Activated T-cell treated with anti-CD3 and anti-CD28 coated beads for 1 hour (primary cell): ENCODE measurements at places on chromosomes 3 and 15.

DNA sequence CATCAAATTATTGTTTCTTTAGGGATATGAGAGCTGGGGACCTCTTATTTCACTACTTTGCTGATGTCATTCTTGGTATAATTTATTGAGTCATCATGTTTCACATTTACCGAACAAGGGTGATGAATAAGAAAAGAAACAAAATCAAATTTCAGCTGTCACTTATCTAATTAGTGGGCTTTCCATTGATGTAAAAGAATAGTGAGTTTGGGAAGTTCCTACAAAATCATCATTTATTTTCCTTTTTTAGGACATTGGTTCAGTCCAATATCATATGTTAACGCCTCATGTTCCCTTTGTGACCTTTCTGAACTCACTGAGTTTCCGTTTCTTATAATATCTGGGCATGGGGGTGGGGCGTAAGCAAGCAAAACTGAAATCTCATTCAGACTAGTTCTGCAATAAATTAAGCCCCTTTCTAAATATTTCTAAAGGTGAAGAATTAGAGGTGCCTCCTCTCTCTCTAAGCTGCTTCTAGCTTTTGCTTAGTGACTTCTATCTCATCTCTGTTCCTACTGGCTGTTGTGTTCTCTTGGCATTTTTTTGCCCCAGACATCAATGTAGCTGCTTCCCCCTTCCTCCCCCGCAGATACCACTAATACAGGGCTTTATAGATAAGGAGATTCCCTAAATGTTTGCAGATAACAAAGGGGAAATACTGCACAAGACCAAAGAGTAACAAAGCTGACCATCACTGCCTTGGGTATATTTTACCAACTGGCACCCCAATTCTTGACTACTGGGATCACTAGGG is 238.0 kb upstream of the CTNNB1 start:
- no peak for DNase-seq

- DNase-seq = no peak
Measured at GRCh38 chr3:145219355-145220235, 941.4 kb downstream of the PLOD2 start.

- DNase-seq = no peak
Measured at GRCh38 chr3:196227629-196228493, 11.5 kb downstream of the SLC51A start.

DNA sequence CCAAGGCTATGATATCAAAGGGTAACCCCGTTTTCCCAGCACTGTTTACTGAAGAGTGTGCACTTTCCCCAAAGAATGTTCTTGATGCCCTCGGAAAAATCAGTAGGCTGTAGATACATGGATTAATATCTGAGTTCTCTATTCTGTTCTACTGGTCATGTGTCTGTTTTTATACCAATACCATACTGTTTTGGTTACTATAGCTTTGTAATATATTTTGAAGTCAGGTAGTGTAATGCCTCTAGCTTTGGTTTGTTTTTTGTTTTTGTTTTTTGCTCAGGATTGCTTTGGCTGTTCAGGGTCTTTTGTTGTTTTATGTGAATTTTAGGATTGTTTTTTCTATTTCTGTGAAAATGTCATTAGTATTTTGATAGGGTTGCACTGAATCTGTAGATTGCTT is 95.1 kb downstream of the PLD1 start:
- no peak for DNase-seq

GRCh38 chr3:184471439-184471838 is 90.1 kb upstream of the EPHB3 start:
- no peak for DNase-seq

DNA sequence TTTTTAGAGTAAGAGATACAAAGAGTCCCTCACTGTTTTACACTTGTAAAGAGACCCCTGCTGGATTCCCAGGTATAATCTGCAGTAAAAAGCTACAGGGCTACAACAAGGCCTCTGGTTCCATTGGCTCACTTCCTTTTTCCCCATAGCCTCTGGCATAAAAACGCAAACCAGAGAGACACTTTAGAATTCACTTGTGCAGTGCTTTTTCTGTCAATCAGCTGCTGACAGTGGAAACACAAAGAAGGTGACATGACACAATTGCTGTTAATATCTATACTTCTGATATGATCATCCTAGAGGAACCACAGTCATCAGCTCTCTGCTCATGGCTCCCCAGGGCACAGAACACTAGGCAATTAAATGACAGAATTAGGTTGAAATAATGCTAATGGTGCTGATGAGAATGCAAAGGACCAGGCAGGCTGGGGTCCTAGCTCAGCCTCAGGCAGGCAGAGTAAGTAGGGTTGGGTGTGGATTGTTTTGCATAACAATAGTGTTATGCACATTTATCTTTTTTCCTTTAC is 667.9 kb upstream of the CFAP20DC start:
- no peak for DNase-seq

- DNase-seq = no peak
Measured at GRCh38 chr3:128033102-128033501, 19.1 kb upstream of the SEC61A1 start.

- DNase-seq = no peak
Measured at GRCh38 chr3:54755756-54756155, 172.1 kb downstream of the LRTM1 start.

- DNase-seq = no peak
Measured at GRCh38 chr3:38646062-38646461, 3.4 kb downstream of the SCN5A start.

- no peak for DNase-seq
Measured at GRCh38 chr3:56753206-56753820, 48.4 kb downstream of the ARHGEF3 start.
